ENCODE measurements at places on chromosomes 16 and 17.

DNA sequence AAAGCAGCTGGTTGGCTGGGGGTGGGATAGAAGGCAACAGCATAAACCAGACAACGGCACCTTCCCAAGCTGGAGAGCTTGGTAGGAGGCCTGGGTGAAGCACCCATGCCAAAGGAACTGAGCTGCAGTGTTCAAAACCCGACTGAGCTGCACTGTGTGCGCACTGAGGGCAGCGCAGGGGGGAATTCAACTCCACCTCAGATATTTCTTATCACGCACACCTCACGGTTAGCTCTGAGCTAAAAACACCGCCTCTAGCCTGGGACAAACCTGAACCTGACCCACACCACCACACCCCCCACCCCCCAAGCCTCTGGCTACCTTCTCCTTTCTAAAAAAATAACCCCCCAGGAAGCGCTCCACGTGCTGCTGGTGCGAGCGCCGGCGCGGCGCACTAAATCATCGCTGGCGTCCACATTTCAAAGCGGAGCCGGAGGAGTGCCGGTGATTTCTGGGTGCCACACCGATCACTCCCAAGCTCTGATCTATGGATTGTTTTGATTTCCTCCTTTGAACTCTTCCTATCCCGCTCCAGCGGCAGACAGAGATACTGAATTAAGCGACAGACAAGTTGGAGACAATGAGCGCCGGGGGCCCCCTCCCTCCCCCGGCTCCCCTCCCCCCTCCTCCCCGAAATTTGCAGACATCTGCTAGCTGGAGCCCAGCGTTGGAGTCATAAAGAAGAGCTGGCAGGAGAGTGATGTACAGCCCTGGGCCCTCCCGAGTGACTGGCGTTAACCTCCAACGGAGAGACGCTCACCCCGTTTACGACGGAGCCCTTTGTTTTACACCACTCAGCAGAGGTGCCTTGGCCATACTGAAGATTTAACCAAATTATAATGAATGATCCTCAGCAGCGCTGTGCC, 85.0 kb downstream of the NOG start:
- DNase-seq, result peak; percentile 11

DNA sequence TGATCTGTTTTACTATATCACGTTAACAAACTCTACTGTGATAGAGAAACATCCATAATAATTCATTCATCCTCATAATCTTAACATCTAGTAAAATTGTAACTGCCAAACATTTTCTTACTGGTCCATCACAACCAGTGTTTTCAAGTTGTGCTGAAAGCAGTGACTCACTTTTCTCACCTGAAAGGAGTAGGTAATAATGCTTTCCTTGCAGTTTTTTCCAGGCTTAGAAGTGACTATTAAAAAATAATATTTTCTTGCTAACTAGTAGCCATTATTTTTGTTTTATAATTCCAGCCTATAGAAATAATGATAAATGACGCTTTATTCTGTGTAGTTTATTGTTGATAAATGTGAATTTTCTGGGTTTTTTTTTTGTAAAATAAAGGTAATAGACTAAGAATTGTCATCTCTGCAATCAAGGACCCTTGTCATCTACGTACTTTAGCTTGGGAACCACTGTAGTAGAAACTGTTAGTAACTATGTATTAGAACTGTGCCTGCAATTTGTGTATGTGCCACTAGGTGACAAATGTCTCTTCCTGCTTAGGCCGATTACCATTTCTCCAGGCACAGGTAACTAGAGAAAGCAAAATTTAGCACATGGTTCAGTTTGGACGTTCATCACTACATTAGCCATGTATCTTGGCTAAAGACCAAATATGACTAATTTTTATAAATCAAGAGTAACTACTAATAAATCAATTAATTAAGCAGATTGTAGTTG, 409.4 kb upstream of the ERCC4 start:
- no peak for DNase-seq

DNA sequence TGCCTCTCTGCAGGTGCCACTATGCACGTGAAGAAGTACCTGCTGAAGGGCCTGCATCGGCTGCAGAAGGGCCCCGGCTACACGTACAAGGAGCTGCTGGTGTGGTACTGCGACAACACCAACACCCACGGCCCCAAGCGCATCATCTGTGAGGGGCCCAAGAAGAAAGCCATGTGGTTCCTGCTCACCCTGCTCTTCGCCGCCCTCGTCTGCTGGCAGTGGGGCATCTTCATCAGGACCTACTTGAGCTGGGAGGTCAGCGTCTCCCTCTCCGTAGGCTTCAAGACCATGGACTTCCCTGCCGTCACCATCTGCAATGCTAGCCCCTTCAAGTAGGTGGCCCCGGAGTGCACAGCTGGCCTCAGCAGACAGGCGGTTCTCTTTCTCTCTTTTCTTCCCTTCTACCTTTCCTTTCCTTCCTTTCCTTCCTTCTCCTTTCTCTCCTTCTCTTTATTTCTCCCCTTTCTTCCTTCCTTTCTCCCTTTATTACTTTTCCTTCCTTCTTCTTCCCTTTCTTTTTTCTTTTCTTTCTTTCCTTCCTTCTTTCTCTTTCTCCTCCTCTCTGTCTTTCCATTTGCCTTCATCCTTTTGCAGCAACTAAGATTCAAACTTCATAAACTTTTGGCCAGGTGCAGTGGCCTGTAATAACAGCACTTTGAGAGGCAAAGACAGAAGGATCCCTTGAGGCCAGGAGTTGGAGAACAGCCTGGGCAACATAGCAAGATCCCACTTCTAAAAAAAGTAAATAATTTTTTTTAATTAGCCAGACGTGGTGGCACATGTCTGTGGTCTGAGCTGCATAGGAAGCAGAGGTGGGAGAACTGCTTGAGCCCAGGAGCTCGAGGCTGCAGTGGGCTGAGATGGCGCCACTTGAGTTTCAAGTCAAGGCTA, 46.7 kb downstream of the SCNN1B start:
- no peak for DNase-seq

- no peak for DNase-seq
Observed at GRCh38 chr16:12090151-12090530, 113.6 kb downstream of the SNX29 start.

DNA sequence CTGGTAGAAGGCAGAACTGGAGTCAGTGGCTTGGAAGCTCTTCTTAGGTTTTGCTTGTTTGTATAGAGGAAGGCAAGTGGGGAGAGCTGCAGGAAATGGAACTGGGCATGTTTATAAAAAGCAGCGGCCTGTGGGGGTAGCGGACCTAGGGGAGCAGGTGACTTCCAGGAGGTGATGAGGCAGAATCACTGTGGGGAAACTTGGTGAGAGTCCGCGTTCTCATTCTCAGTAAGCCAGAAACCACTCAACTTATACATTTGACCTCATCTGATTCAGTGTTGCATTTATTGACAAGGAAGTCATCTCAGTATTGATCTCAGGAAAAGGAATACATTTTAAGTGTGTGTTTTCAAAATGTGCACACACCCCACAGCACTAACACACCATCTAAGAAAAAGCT, 299.8 kb downstream of the CNTNAP4 start:
- no peak for DNase-seq

DNA sequence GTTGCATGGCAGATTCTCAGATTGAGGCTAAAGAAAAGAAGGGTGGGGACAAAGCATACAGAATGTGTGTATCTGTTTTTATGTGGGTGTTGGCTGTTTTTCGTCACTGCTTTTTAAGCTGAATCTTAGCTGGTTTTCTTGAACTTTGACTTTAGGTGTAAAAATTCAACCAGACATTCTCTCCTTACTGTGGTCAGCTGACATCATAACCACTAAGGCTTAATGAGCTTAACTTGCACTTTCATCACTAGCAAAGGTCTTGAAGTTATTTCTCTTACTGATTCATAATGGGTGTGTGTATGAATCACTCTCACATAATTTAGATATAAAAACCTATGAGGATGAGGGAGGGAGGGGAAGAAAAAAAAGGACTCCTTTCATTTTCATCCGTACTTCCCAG, 4.0 kb upstream of the CDC6 start:
- DNase-seq, result no peak

GRCh38 chr17:64109400-64109799, 20.5 kb downstream of the ERN1 start:
- no peak for DNase-seq

- no peak for DNase-seq
Observed at GRCh38 chr17:3817851-3818605, 17.0 kb upstream of the ITGAE start.

DNA sequence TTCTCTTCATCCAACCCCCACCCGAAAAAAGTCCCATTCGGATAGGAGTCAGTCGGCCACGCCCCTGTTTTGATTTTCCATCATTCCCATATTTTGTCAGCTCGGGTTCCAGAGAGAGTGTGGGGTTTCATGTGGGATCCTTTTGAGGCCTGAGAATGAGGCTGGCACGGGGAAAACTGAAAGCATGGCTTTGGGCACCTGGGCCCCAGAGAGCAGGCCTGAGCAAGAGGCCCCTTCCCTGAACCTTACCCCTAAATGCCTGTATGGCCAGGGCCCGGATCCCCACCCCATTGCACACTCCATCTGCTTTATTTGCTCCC, 4.6 kb upstream of the HOXB4 start:
- no peak for DNase-seq

- no peak for DNase-seq
Observed at GRCh38 chr17:37691807-37692206, 48.6 kb upstream of the DDX52 start.

DNA sequence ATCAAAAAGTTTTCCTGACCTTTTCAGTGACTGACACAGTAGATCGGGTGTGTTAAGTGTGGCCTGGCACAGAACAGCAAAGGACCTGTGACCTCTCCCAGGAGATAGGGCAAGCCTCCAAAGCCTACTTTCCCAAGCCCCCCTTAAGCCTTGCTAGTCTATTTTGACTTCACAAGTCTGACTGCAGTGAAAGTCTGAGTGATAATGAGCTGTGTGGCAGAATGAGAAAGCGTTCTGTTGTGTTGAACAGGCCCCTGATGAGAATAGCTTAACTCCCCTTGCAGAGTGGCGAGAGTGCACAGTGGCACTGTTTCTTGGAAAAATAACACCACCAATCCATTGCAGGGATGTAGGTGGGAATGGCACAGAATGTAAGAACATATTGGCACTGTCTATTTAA, 32.8 kb downstream of the MMD start:
- DNase-seq, result no peak

- DNase-seq, result no peak
Observed at GRCh38 chr17:79984045-79984840, 51.4 kb downstream of the TBC1D16 start.

- peak; percentile 4 for DNase-seq
Observed at GRCh38 chr17:19019041-19019941, 14.7 kb upstream of the FAM83G start.

DNA sequence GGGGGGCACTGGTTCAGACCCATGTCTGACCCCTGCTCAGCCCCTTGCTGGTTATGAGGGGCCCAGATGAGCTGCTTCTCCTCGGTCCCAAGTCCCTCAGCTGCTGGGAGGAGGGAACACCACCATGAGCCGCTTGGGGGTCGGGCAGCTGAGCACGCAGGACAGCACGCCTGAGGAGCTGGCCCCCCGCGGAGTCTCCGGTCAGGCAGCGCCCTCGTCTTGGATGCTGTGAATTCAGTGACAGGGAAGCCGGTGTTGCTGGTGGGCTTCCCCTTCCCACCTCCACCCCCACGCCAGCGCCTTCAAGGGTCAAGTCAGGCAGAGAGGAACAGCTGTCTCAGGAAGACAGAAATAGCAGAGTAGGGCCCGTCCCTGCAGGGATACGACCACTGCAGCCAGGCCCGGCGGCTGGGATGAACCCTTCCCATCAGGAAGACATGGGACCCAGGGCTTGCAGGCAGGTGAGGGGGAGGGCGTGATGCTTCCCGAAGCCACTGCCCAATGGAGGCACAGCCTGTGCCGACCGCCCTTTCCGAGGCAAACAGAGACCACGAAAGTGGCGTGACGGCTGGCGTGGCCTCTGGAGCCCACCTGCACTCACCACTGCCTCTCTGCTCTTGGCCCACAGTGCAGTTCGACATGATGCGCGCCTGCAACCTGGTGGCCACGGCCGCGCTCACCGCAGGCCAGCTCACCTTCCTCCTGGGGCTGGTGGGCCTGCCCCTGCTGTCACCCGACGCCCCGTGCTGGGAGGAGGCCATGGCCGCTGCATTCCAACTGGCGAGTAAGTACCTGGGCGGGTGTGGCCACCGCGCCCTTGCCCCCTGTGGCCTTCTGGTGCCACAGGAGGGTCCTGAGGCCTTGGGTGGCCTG, 8.1 kb downstream of the TMEM204 start:
- DNase-seq, result no peak

DNA sequence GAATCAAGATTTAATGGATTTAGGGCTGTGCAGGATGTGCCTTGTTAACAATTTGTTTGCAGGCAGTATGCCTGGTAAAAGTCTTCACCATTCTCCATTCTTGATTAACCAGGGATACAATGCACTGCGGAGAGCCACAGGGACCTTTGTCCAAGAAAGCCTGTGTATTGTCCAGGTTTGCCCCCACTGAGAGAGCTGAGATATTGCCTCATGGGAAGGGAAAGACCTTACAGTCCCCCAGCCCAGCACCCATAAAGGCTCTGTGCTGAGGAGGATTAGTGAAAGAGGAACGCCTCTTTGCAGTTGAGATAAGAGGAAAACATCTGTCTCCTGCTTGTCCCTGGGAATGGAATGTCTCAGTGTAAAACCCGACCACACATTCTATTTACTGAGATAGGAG, 2169.6 kb downstream of the TP53TG3F start:
- DNase-seq, result no peak

GRCh38 chr17:28760601-28761562, 17.1 kb downstream of the TRAF4 start:
- DNase-seq, result peak; percentile 64
